ENCODE measurements at places on chromosomes 3 and 15.

- DNase-seq: no peak
Observed at GRCh38 chr3:47542471-47543173, 29.1 kb upstream of the ELP6 start.

GRCh38 chr3:128859630-128860029 is 19.8 kb upstream of the ACAD9 start:
- DNase-seq: no peak

- DNase-seq: peak; percentile 57
Observed at GRCh38 chr3:12768579-12769527, 9.8 kb upstream of the TMEM40 start.

DNA sequence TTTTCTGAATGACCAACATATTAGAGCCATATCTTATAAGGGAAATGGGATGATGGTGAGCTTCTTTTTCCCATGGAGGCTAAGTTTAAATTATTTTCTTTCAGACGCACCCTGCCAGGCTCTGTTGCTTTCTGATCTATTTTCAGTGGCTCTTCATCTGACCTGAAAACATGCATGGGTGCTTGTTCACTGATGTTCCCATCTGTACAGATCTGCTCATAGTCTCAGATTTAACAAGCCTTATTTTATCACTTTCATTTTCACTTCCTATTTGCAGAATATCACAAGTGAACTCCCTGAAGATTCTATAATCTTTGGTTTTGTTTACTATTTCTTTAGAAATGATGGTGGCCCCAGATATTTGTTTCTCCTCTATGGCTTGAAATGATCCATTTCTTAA is 31.1 kb upstream of the SUCLG2 start:
- no peak for DNase-seq

DNA sequence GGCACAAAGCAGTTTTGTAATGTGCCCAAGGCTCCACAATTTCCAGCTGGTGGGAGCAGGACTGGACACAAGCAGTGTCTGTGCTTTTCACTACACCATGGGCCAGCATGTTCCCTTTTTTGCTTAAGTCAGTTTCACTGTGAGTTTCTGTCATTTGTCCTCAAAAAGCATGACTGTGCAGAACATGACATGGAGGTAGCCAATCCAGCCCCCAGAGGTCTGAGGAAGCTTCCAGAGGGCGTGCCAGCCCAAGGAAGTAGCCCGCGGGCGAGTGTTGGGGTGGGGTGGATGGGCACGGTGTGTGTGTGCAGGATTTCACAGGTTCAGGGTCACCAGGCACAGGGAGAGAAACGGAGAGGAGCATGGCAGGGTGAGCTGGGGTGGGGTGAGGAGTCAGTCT is 8.0 kb upstream of the EEFSEC start:
- DNase-seq: no peak

Data from GM23338 (cell line).